GM04504 (cell line): ENCODE measurements at places on chromosomes 4 and X.

DNA sequence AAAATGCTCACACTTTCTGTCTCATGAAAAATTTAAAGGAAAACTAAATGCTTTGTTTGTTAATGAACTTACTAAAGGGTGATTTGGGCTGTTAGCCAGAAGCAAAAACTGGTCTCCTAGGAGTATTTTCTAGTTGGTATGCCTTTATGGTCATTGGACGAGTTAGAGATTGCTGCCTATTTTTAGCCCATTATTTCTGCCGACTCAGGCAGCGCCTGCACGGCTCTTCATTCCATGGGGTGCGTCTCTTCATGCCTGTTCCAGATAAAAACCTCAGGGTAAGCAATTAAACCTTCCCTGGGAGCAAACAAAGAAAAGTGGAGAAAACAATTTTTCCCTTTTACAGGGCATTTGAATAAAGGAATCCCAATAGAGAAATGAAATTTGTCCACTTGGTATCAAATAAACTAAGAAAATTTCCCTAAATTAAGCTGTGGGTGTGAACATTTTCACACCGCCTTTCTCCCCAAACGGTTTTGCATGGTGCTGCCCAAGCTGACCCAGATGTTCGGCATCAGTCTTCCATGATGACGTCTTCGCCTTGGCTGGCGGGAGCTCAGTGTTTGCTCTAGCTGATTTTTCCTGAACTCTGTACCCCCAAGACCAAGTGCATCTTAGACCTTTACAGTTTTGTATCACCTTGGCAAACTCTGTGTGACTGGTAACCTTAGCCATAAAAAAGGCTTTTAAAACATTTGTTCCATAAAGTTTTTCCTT, 61.7 kb upstream of the ADGRG2 start:
- no peak for DNase-seq

DNA sequence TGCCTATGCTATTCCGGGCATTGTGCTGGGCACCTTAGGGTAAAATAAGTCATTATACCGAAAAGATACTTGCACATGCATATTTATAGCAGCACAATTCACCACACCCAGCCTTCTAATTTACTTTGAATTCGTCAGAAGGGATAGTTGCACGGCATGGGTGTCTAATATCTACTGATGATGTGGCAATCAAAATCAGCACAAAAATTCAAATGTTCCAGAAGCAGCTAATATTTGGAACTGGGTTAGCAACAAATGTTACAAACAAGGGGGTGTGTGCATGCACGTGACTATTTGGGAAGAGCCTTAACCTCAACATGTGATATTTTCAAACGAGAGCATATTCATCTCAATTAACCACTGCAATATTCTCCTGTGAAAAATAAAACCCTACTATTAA, 79.7 kb upstream of the PRSS48 start:
- peak; percentile 62 for DNase-seq

GRCh38 chrX:24201216-24201615, 51.7 kb downstream of the ZFX start:
- DNase-seq, result no peak

GRCh38 chr4:152478461-152479237, 57.2 kb downstream of the FBXW7 start:
- DNase-seq, result no peak

GRCh38 chr4:6476893-6477292, 4.5 kb upstream of the PPP2R2C start:
- DNase-seq, result no peak
